ENCODE measurements at places on chromosomes 11 and 22.

DNA sequence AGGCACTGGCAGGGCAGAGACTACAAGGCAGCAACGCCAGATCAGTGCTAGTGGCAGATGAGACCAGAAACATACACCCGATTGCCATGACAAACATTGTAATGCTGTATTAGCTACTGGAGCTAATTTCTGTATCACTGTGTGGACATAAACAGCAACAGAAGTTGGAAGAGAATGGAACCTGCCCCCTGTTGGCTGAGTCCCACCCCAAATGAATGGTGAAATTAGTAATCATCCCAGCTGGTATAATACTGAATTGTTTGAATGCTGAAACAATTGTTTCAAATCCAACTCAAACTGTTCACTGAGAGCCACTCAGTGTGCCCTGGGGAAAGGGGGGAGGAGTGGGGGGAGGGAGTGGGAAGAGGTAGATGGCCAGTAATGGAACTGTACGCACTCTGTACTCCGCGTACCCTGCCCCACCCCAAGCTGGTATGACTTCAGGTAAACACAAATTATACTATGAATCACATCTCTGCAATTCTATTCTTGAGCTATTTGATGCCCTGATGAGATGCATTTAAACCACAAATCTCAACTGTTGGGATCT is 11.2 kb upstream of the BIRC3 start:
- no peak for DNase-seq

DNA sequence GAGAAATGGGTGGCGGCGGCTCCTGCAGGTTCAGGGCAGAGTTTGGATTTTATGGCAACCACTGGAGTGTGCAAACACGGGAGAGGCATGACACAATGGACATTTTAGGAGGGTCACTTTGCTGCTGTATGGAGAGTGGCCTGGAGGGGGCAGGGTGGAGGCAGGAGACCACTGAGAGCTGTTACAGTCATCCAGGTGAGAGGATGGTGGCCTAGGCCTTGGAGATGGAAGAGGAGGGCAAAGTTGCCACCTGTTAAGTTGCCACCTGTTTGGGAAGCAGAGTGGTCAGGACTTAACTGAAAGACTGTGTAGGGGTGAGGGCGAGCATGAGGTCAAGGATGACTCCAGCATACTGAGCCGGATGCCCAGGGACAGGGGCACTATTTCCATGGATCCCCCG is 2.3 kb upstream of the RAD9A start:
- DNase-seq = no peak

DNA sequence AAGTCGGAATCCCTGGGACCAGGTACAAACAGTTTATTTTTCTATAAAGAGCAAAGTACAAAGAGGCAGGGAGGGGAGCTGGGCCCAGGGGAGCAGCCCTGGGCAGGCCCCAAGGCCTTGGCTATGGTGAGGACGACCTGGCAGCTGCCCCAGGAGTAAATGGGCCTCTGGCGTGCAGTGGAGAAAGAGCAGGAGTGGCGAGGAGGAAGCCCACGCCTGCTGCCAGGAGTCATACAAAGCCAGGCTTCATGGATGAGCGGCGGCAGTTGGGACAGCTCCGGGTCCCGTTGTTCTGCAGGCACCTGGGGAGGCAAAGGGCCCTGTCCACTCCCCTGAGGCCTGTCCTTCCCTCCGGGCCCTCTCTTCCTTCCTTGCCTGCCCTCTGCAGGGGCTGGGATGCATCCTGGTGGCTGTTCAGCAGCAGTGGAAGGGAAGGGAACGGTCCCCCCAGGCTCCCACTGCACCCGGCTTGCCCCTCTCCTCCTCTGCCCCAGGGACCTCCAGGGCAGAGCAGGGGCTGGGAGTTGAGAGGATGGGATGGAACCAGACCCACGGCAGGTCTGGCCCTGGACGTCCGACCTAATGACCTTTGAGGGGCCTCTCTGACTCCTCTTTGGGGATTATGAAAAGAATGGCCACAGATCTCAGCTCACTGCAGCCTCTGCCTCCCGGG is 11.1 kb downstream of the RAPSN start:
- peak; percentile 64 for DNase-seq

DNA sequence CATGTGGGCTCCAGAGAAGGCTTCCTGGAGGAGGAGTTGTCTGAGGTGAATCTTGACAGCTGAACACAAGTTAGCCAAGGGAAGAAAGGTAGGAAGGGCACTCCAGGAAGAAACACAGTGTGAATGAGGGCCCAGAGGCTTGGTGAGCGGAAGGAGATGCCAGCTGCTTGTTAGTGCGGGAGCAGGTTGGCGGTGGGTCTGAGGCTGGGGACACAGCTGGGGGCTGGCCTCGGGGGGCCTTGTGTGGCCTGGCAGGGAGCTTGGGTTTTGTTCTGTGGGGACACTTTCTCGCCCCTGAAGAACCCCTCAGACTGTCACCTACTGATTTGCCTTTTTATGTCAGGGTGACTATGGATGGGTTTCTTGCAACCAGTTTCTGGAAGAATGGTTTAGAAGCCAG is 160.0 kb downstream of the ST3GAL4 start:
- no peak for DNase-seq

DNA sequence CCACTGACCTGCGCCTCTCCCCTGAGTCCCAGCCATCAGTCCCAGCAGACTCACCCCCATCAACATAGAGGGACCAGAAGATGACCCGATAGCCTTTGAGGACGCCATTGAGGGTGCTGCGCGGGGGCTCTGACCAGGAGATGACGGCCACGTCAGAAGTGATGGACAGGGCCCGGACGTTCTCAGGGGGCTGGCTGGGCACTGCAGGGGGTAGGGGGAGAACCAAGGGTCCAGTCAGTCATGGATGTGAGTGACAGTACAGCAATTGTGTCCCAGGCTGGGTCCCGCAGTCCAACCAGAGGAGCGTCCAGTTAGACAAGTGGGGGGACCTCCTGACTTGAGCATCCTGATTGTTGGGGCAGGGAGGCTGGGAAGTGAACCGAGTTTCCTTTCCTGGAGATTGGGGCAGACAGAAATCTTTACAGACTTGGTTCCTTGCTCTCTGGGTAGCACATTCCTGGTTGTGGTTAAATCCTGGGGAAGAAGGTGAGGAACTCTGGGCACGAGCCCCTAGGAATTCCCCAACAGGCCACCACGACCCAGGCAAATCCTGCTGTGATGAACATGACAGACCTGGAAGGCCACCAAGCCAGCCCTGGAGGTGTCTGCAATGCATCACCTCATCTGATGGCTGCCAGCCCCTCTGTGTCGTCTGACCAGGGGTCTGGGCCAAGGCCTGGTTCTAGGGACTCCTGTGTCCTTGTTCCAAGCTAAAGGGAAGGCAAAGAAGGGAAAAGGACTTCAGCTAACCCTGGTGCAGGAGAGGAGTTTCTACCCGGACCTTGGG is 133.9 kb downstream of the CEP164 start:
- no peak for DNase-seq

GRCh38 chr22:34917239-34917638 is 148.7 kb upstream of the ISX start:
- DNase-seq = no peak

- DNase-seq = no peak
Measured at GRCh38 chr22:20650294-20651207, 123.4 kb upstream of the SERPIND1 start.

All from ovary (tissue), 10 donors.